Nucleus accumbens (tissue), 56 donors: ENCODE measurements at places on chromosomes 16 and 17.

- no peak for DNase-seq
Observed at GRCh38 chr17:4463818-4464476, 30.2 kb downstream of the SPNS3 start.

DNA sequence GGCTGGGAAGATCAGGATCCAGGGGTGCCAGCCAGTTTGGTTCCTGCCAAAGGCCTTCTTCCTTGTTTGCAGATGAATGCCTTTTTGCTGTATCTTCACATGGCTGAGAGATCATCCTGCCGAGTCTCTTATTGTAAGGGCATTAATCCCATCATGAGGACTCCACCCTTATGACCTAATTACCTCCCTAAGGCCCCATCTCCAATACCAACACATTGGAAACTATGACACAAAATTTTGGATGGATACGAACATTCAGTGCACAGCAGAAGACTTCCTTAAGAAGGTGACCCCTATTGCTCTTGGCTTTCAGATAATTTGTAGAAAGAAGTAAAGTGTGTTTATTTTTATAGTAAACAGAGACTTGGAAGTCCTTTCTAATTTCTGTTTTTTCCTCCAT is 1164.7 kb upstream of the CDH8 start:
- DNase-seq: no peak

DNA sequence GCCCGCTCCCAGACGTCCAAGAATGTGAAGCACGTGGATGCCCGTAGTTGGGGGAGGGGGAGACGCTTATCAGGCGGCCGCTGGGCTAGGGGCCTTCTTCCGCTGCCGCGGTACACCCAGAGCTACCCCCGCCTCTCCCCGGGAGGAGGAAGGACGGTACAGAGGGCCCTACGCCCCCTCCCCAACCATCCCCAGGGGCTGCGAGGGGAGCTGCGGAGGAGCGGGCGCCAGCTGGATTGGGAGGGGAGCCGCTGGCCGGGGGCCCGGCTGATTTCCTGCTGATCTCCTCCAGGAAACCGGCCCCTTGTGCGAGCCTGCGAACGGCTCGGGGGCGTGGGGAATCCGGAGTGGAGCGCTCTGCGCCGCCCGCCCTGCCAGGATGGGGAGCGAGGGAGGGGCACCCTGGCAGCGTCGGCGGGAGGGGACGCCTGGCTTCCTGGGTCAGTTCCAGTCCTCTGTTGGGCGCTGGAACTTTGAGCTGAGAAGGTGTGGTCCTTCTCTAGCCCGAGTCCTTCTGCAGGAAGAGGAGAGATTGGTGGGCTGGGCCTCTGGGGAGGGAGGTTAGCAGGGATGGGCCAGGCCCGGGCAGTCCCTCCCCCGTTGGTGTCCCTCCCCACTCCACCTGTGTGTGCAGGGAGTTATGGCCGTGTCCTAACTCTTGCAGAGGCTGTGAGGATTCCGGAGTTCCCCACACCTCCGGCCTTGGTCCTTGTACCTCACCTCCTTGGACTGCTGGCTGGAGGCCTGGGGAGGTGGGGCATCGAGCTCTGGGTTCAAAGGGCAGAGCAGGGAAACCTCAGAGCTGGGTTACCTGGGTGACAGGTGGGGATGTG is 19.2 kb downstream of the GJD3 start:
- no peak for DNase-seq

DNA sequence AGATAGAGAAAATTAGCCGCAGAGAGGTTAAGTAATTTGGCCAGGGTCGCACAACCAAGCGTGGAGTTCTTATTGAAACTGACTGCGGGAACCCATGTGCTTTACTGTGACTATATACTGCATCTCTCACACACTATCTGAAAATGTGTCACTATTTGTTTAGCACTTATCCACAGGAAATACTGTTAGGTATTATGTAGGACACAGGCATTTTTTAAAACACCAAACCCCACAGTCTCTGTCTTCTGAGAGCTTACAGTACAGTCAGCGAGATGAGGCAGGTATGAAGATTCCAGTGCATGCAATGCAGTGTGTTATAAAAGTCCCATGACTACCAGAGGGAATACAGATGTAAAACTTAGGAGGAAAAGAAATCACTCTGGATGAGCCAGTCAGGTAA is 11.3 kb downstream of the RBL2 start:
- DNase-seq: no peak

DNA sequence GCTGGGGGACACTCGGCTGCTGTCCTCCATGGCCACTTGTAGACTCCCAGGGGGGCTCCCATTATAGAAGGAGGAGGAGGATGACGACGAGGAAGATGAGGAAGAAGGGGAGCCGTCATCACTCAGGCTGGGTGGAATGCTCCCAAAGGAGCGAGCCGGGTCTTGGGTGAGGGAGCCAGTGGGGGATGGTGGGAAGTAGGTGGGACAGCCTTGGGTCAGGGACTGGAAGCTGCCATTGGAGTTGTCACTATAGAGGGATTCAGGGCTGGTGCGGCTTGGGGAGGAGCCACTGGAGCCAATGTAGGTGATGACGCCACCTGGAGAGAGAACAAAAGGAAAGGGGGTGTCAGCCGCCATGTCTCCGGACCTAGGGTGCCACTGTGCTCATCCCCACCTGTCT is 3.3 kb downstream of the NR1D1 start:
- no peak for DNase-seq
